ENCODE measurements at places on chromosomes 2 and 18. TPM values are rescaled to one million over a fixed set of nuclear protein-coding genes. Genes with fewer than 3 reads are reported as not detected.

GRCh38 chr18:76846217-76846616 lies 23.9 kb downstream of the ZNF236 start:
- no peak for DNase-seq

- DNase-seq, result no peak
Measured at GRCh38 chr2:203551778-203552177, 16.7 kb upstream of the RAPH1 start.

- DNase-seq, result no peak
Measured at GRCh38 chr2:215753808-215754207, 259.5 kb downstream of the MREG start.

- no peak for DNase-seq
Measured at GRCh38 chr2:108228006-108228405, 11.8 kb upstream of the SULT1C3 start.

DNA sequence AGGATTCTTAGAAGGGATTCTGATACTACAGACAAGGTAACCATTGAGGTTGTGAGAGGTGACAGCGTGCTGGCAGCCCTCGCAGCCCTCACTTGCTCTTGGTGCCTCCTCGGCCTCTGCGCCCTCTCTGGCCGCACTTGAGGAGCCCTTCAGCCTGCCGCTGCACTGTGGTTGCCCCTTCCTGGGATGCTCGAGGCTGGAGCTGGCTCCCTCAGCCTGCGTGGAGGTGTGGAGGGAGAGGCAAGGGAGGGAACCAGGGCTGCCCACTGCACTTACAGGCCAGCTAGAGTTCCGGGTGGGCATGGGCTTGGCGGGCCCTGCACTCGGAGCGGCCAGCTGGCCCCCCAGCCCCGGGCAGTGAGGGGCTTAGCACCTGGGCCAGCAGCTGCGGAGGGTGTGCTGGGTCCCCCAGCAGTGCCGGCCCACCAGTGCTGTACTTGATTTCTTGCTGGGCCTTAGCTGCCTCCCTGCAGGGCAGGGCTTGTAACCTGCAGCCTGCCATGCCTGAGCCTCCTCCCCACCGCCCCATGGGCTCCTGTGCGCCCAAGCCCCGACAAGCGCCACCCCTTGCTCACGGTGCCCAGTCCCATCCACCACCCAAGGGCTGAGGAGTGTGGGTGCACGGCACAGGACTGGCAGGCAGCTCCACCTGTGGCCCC lies 23.9 kb upstream of the RIT2 start:
- no peak for DNase-seq

DNA sequence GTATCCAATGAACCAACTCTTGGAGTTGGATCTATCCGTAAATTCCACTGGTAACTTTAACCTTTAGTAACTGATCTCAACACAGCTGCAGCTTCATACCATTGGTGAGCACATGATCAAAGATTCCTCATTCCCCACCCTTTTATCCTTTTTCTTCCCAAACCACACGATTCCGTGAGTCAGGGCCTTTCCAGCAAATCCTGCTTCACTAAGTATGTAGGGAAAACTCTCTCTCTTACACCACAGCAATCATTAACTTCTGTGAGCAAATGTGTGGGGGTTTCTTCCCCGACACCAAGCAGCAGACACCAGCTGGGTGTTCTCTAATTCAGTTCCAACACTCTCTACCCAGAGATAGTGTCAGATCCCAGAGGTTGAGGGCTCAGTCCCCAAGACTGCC lies 23.5 kb downstream of the ELP2 start:
- DNase-seq, result no peak

DNA sequence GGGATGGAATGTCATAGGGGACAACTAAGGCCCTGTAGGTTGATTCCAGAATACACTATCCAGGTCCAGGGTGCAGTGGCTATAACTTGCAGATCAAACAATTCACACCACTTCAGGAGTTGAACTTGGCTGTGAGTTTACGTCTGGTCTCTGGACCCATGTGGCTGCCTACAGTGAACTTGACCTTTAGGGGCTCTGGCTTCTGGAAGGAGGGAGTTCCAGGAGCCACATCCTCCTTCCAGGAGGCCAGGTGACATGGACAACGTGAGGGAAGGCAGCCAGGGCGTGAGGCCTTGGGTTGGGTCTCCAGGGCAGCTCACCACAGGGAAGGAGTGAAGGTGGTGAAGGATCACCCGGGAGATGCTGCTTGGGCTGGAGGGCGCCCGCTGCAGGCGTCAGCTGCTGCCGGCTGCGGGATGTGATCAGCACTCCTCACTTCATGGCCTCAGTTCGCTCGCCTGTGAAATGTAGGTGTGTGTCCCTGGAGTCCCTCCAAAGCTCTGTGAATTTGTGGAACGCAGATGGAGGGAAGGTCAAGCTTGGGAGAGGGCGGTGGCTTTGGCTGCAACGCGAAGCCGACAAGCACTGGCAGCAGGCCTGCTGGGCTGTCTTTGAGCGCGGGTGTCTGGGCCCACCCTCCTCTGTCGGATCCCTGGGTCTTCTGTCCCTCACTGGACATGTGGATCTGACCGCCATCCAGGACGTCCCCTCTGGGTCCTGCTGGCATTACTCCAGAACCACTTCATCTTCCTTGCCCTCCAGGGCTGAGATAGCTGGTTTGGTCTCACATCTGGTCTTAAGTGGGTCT lies 146.5 kb downstream of the GLI2 start:
- DNase-seq, result no peak

- DNase-seq, result no peak
Measured at GRCh38 chr2:218806346-218806978, 24.5 kb downstream of the CYP27A1 start.

DNA sequence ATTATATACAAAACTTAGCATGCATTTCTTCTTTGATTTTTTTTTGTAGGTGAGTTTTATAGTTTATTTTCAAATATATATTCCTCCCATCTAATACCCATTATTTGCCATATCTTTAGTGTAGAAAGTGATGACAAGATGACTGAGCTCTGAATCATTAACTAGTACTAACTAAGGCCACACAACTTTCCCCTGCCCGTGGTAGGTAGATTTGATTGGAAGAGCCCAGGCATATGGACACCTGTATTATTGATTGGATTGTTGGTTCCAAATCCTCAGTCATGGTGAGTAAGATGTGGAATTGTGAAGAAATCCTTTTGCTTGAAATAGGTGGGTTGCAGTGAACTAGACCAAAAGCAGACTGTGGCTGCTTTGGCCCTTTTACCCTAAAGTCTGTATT lies 54.8 kb downstream of the ABI2 start:
- no peak for DNase-seq

- no peak for DNase-seq
Measured at GRCh38 chr18:44518666-44519065, 162.0 kb upstream of the SETBP1 start.

- DNase-seq, result no peak
Measured at GRCh38 chr2:188032306-188032705, 259.4 kb upstream of the GULP1 start.

GRCh38 chr2:160918906-160919503 lies 241.2 kb upstream of the TANK start:
- peak; percentile 33 for DNase-seq

GRCh38 chr18:61277808-61278207 lies 55.4 kb upstream of the CDH20 start:
- no peak for DNase-seq

DNA sequence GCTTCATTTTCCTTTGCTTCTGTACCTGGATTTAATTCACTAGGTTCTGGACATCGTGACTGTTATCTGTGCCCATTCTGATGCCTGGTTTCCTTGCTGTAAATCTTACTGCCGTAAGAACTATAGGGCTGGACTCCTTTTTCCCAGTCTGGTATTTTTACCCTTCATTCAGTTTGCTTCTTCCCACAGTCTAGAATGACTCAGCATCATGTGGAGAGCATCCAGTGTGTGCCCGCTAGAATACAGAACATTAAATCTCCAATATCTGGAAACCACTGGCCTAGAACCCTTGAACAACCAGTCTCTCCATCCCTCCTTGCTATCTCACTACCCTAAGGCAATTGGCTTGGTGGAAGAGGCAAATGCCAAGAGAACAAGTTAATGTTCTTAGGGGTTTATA lies 1075.4 kb upstream of the ZEB2 start:
- no peak for DNase-seq

- no peak for DNase-seq
Measured at GRCh38 chr2:120441744-120442471, 96.0 kb downstream of the INHBB start.

- no peak for DNase-seq
Measured at GRCh38 chr2:28274911-28275685, 117.6 kb upstream of the FOSL2 start.

DNA sequence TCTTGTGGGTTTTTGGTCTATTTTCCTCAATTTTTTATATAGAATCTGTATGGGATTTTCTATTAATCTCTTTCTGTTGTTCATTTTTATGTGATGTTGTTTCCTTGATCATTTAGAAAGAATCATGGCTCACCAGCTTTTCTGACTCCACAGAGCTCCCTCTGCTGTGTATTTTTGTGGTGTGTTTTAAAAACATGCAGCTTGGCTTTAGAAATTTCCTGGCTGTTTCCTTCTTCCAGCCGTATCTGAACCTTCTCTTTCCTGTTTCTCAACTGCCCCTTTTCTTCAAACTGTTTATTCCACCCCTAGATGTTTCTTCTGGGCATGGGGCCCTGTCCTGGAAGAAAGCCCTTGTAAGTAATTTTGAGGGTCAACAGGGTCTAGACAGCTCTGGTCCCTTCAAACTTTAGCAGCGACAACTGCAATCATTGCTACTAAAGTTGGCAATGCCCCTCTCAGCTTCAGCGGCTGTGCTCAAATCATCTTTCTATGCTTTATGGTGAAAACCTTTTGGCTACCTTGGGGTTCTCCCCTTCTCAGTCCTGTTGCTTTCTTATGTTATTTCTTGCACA lies 17.6 kb upstream of the COPS8 start:
- no peak for DNase-seq

GRCh38 chr18:13550418-13551304 lies 175.7 kb downstream of the FAM210A start:
- no peak for DNase-seq

- DNase-seq, result no peak
Measured at GRCh38 chr18:59420244-59420643, 61.2 kb upstream of the LMAN1 start.

DNA sequence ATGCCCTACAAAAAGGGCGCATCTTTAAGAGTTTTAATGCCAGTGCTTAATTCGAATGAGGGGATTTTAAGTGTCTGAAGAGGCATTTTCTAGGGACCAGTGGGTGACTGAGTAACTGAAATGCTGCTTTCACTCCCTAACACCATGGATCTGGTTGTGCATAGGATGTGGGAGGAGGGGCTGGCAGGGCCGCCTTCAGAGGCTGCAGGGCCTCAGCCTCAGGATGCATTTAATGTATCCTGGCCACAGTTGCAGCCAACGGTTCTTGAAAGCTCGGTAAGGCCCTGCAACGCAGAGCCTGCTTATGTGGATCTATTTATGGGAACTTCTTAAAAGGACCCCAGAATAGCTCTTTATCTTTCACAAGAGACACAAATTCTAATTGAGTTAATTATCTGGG lies 25.8 kb upstream of the IL18RAP start:
- DNase-seq, result no peak

- DNase-seq, result no peak
Measured at GRCh38 chr18:70019991-70020390, 72.3 kb upstream of the CD226 start.

DNA sequence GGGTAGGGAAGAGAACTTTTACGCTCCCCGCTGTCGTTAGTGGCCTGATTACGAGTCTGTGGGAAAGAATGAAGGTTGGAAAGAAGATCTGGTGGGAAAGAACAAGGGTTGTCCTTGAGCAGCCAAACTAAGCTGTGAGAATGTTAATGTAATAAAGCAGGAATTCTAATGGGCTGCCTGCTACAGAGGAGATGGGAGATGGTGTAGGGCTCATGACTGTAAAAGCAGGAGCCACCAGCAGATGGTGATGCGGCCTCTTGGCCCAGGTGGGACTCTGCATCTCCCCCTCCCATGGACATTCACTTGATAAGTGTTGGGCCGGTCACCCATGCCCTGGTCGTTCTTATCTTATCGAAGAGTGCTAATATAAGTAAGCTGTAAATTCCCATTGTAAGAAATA lies 150.0 kb downstream of the NEDD4L start:
- no peak for DNase-seq

DNA sequence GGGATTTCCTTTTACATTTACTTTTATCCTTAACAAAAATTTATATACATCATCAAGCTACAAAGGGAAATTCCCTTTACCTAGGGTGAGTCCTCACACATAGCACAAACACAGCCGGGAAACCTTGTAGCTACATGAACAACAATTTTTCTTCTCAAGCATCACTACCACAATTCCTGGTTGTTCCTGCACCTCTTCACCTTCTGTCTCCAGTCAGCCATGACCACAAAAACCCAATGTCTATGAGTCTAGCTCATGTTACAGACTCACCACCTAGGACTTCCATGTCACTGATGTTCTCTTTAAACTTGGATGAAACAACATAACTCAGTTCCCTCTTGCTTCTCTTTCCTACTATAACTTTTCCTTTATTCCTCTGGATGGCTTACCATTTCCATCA lies 460.4 kb downstream of the MBD2 start:
- DNase-seq, result no peak

Gene SLC5A7
- not detected for total RNA-seq

Gene VSNL1
- not detected for total RNA-seq

Gene CCDC88A
- 12.9 TPM for total RNA-seq

Gene KRTCAP3
- 5.6 TPM for total RNA-seq

Gene CEP68
- 8.1 TPM for total RNA-seq

Gene SPP2
- not detected for total RNA-seq

Gene TTN
- 11.4 TPM for total RNA-seq

Gene GAL3ST2
- 0.34 TPM for total RNA-seq

Gene CD8B2
- total RNA-seq, result 3.6 TPM

Gene BOLL
- total RNA-seq, result not detected
